ENCODE measurements at places on chromosomes 6 and 20. TPM values are rescaled to one million over a fixed set of nuclear protein-coding genes. Genes with fewer than 3 reads are reported as not detected.

UNC5CL gene
- 32.8 TPM for polyA plus RNA-seq

- H3K36me3 ChIP-seq: no peaks in the 10 kb centered on the region
- no peaks in the 10 kb centered on the region for H3K4me1 ChIP-seq
- H3K27me3 ChIP-seq: no peaks in the 10 kb centered on the region
- no peak overlapping the region for H3K27ac ChIP-seq
- DNase-seq: no peak
- no peak overlapping the region for H3K4me3 ChIP-seq
Measured at GRCh38 chr6:8958894-8959511, 523.7 kb upstream of the SLC35B3 start.

DNA sequence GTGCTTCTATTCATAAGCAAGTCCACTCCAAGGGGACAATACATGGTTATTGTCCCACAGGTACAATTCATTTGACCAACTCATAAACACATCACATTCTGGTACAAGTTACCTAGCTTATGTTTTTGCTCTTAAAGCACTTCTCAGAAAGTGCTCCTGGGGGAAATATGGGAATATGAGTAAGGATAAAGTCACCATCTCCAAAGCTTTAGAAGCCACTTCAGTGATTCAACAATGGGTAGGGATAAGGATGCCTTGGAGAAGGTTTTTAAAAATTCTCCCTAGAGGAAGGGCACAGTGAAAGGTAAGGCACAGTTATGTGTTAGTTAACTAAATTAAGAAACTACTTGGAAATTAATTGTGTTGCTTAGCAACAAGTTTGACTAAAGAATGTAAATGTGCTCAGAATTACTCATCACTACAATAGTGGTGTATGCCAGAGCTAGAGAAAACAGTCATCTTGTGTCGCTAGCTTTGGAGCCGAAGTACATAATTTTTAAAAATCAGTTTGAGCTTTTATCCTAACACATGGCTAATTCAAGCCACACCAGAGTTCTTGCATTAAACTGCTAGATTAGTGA, 39.5 kb upstream of the LAMP5 start:
- no peaks in the 10 kb centered on the region for H3K36me3 ChIP-seq
- no peak for DNase-seq
- H3K4me1 ChIP-seq: no peaks in the 10 kb centered on the region

DNA sequence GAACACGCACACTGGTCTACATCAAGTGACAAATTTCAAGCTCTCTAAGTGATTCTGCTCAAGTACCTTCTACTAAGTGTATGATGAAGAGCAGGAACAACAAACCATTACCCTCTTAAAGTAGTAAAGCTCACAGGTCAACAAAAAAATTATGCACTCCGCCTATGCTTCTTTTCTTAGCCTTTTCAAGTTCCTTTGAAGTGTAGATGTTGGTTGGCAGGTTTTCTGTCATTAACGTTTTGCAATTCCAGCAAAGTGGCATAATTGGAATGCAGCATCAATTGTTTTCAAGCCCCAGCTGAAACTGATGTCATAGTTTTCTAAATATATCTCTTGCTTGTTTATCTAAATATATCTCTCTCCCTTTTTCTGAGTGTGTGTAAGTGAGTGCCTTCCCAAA, 396.9 kb upstream of the EYS start:
- no peak overlapping the region for H3K4me3 ChIP-seq
- DNase-seq: no peak
- H3K36me3 ChIP-seq: no peaks in the 10 kb centered on the region
- H3K4me1 ChIP-seq: no peaks in the 10 kb centered on the region
- no peaks in the 10 kb centered on the region for H3K27me3 ChIP-seq

CFAP206 gene
- polyA plus RNA-seq: not detected

GRCh38 chr6:142942805-142943227, 2.2 kb downstream of the HIVEP2 start:
- H3K27me3 ChIP-seq: no peaks in the 10 kb centered on the region
- peak; percentile 64 for DNase-seq
- H3K4me3 ChIP-seq: no peak overlapping the region
- H3K4me1 ChIP-seq: no peaks in the 10 kb centered on the region
- H3K27ac ChIP-seq: no peak overlapping the region

HSPA1L gene
- polyA plus RNA-seq: 0.94 TPM

ADTRP gene
- polyA plus RNA-seq: 73.4 TPM

- H3K36me3 ChIP-seq: peaks cover 2% of the 10 kb centered on the region
- peak; percentile 49 for DNase-seq
- H3K27me3 ChIP-seq: no peaks in the 10 kb centered on the region
- no peak overlapping the region for H3K4me3 ChIP-seq
- no peaks in the 10 kb centered on the region for H3K4me1 ChIP-seq
- no peak overlapping the region for H3K27ac ChIP-seq
Measured at GRCh38 chr6:56595490-56596122, 47.1 kb downstream of the DST start.

GMPR gene
- 14.1 TPM for polyA plus RNA-seq

GRCh38 chr6:149544646-149545257, 1.1 kb downstream of the PPIL4 start:
- H3K27ac ChIP-seq: no peak overlapping the region
- no peak for DNase-seq
- no peaks in the 10 kb centered on the region for H3K36me3 ChIP-seq
- H3K27me3 ChIP-seq: peaks cover 3% of the 10 kb centered on the region

- no peak for DNase-seq
- H3K27me3 ChIP-seq: peaks cover 2% of the 10 kb centered on the region
- no peaks in the 10 kb centered on the region for H3K4me1 ChIP-seq
- no peak overlapping the region for H3K4me3 ChIP-seq
- no peaks in the 10 kb centered on the region for H3K36me3 ChIP-seq
Measured at GRCh38 chr20:40359131-40359912, 329.7 kb downstream of the MAFB start.

- H3K27me3 ChIP-seq: no peaks in the 10 kb centered on the region
- peak; percentile 19 for DNase-seq
- no peaks in the 10 kb centered on the region for H3K36me3 ChIP-seq
- H3K4me3 ChIP-seq: no peak overlapping the region
- peak overlapping the region; percentile 28 for H3K27ac ChIP-seq
Measured at GRCh38 chr20:49684335-49684997, 29.2 kb downstream of the B4GALT5 start.

DNA sequence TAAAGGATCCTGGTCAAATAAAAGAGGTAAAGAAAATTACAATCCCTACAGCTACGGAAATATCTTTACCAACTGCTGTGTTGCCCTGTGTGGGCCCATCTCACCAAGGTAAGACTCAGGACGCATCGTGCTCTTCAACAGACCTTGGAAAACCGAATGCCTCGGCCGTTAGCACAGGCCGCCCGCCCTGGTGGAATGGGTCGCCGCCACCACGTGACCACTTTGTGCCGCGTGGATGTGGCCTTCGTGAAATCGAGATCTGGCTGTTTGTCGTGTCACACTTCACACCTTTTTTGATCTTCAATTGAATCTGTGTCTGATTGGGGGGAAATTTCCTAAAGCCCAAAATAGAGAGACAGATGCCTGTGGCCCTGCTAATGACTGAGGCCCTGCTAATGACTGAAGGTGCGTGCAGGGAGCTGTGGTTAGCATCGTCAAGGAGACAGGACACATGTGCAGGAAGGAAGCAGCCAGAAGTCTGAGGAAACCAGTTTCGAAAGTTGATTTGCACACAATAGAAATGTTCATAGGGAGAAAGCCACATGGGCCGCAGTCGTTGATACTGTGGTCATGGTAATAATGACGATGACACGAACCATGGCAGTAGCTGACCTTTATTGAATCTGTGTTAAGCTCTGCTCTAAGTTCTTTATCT, 175.7 kb upstream of the SNX9 start:
- no peak overlapping the region for H3K4me3 ChIP-seq
- no peaks in the 10 kb centered on the region for H3K36me3 ChIP-seq
- H3K27ac ChIP-seq: no peak overlapping the region
- no peaks in the 10 kb centered on the region for H3K27me3 ChIP-seq
- H3K4me1 ChIP-seq: no peaks in the 10 kb centered on the region

- H3K36me3 ChIP-seq: no peaks in the 10 kb centered on the region
- H3K27ac ChIP-seq: no peak overlapping the region
- no peaks in the 10 kb centered on the region for H3K4me1 ChIP-seq
- H3K27me3 ChIP-seq: no peaks in the 10 kb centered on the region
Measured at GRCh38 chr6:101918471-101918870, 525.0 kb downstream of the GRIK2 start.

- H3K36me3 ChIP-seq: no peaks in the 10 kb centered on the region
- H3K4me1 ChIP-seq: no peaks in the 10 kb centered on the region
- H3K27ac ChIP-seq: no peak overlapping the region
- no peak for DNase-seq
- no peaks in the 10 kb centered on the region for H3K27me3 ChIP-seq
Measured at GRCh38 chr6:71463061-71463460, 174.4 kb downstream of the OGFRL1 start.

- H3K4me1 ChIP-seq: no peaks in the 10 kb centered on the region
- H3K4me3 ChIP-seq: no peak overlapping the region
- no peaks in the 10 kb centered on the region for H3K36me3 ChIP-seq
- DNase-seq: no peak
Measured at GRCh38 chr20:57503035-57503658, 21.8 kb downstream of the CTCFL start.

DNA sequence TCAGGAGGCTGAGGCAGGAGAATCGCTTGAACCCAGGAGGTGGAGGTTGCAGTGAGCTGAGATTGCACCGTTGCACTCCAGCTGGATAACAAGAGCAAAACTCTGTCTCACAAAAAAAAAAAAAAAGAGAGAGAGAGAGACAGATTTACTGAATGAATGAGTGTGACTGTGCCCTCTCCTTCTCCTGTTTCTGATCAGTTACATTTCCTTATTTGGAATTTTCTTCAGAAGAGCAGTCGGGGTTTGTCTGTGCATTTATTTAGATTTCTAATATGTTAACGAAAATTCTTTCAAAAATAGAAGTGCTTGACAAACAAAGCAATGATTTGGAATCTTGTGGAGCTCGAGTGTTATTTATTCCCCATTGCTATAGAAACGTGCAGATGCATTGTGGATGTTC, 6.4 kb upstream of the LRRN4 start:
- H3K4me1 ChIP-seq: peaks cover 11% of the 10 kb centered on the region
- H3K27ac ChIP-seq: no peak overlapping the region
- peaks cover 3% of the 10 kb centered on the region for H3K36me3 ChIP-seq
- no peak overlapping the region for H3K4me3 ChIP-seq
- no peaks in the 10 kb centered on the region for H3K27me3 ChIP-seq

DNA sequence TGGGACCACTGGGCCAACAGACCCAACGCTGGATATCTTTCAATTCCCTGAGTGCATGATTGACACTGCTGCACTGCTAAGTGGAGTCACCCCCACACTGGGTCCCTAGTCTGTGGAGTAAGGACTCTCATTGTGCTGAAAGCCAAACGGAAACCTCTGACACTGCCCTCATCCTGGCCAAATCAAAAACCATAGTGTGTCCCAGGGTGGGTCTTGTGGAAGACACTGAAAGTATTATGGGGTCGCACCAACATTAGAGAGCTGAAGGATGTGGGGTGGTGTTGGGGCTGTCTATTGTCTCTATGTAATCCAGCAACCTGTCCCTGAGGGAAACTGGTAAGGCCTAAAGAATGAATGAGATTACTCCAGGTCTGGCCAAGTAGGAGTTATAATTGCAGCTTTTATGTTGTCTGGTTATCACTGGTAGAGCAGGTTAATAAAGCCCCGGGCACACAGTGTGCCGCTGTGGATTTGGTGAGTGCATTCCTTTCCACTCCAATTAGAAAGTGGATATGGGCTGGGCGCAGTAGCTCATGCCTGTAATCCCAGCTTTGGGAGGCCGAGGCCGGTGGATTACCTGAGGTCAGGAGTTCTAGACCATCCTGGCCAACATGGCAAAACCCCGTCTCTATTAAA, 57.9 kb downstream of the HLA-A start:
- H3K4me3 ChIP-seq: no peak overlapping the region
- no peaks in the 10 kb centered on the region for H3K4me1 ChIP-seq
- H3K36me3 ChIP-seq: no peaks in the 10 kb centered on the region
- H3K27me3 ChIP-seq: no peaks in the 10 kb centered on the region
- H3K27ac ChIP-seq: no peak overlapping the region
- no peak for DNase-seq

DNA sequence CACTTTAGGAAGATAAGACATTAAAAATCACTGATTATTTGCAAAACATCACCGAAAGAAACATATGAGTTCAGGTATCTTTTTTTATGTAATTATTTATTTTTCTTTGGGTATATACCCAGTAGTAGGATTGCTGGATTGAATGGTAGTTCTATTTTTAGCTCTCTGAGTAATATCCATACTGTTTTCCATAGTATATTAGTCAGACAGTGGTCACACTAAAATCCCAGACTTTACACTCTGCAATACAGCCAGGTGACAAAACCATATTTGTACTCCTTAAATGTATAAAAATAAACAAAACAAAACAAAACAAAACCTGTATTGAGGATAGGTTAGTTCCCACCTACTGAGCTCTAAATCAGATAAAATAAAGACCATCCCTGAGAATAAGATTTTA, 1024.3 kb upstream of the EYS start:
- H3K4me3 ChIP-seq: no peak overlapping the region
- no peak for DNase-seq
- no peaks in the 10 kb centered on the region for H3K27me3 ChIP-seq
- H3K36me3 ChIP-seq: no peaks in the 10 kb centered on the region
- H3K4me1 ChIP-seq: no peaks in the 10 kb centered on the region

DNA sequence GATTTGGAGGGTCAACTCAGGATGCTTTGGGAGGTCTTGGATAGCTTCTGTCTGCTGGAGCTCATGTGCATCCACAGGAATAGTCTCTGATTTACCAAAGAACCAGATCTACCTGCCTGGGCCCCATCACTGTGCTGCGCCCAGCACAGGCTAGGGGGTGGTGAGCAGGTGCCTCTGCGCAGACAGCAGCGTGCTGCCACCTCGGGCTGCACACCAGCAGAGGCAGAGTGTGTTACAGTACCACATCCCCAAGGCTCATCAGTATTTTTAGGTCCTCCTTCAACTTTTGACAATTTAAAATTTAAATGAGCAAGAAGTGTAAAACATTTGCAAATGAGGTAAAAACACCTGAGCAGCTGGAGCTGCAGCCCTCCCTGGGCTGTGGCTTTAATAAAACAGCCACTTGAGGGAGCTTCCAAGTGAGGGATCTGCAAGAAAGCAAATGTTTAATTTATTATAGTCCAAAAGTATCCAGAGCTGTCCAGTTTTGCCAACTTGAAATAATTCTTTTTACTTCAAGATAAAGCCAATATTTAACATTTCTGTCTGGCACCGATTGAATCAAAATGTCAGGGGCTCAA, 324.9 kb downstream of the ZFAND3 start:
- no peaks in the 10 kb centered on the region for H3K27me3 ChIP-seq
- no peak for DNase-seq
- H3K4me3 ChIP-seq: no peak overlapping the region
- peaks cover 2% of the 10 kb centered on the region for H3K36me3 ChIP-seq
- H3K4me1 ChIP-seq: no peaks in the 10 kb centered on the region

GRCh38 chr6:21769968-21770367, 176.4 kb downstream of the SOX4 start:
- no peaks in the 10 kb centered on the region for H3K4me1 ChIP-seq
- H3K27me3 ChIP-seq: no peaks in the 10 kb centered on the region
- DNase-seq: no peak

DNA sequence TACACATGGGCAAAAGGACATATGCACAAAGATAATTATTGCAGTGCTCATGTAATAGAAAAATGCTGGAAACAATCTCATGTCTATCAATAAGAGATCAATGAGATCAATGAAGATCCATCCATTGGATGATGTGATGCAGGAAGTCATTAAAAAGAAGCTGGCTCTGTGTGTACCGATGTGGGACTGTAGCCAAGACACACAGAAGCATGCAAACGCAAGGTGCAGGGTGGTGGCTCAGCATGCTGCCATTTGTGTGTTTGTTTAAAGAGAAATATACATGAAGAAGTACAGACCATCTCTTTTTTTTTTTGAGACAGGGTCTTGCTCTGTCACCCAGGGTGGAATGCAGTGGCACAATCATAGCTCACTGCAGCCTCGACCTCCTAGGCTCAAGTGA, 33.1 kb upstream of the KCNB1 start:
- H3K27ac ChIP-seq: no peak overlapping the region
- no peaks in the 10 kb centered on the region for H3K36me3 ChIP-seq
- no peak overlapping the region for H3K4me3 ChIP-seq
- peak; percentile 20 for DNase-seq
